ENCODE measurements at places on chromosomes 1 and 21. TPM values are rescaled to one million over a fixed set of nuclear protein-coding genes. Genes with fewer than 3 reads are reported as not detected.

The PIK3C2B gene
- total RNA-seq = 4.8 TPM

The ESRRG gene
- total RNA-seq = 0.13 TPM

The VWA1 gene
- 1.6 TPM for total RNA-seq

The ADGRL4 gene
- 55.9 TPM for total RNA-seq

The SLC9C2 gene
- total RNA-seq = not detected

The TSACC gene
- total RNA-seq = not detected

The VWA5B1 gene
- not detected for total RNA-seq

The CAMK2N1 gene
- total RNA-seq = 6.9 TPM

The KIAA1614 gene
- total RNA-seq = 7.6 TPM

The RIPK4 gene
- 46.8 TPM for total RNA-seq

The SH3D21 gene
- total RNA-seq = 1.3 TPM

The UBL4B gene
- not detected for total RNA-seq

The AMY1A gene
- not detected for total RNA-seq

The TRIM46 gene
- 4.2 TPM for total RNA-seq

The EDARADD gene
- total RNA-seq = 2.5 TPM

The CLCNKA gene
- total RNA-seq = not detected

The GPR37L1 gene
- total RNA-seq = not detected

The LCA5L gene
- 1.3 TPM for total RNA-seq

The ZNF648 gene
- total RNA-seq = not detected

The PLA2G2C gene
- total RNA-seq = not detected

The TSSK3 gene
- total RNA-seq = 1.7 TPM

The RAB7B gene
- total RNA-seq = 7.5 TPM

The KMO gene
- total RNA-seq = 0.06 TPM

The ATP6V1G3 gene
- not detected for total RNA-seq

The CFAP141 gene
- total RNA-seq = not detected

All from aortic smooth muscle cell (primary cell).